ENCODE measurements at places on chromosomes 16 and 17. TPM values are rescaled to one million over a fixed set of nuclear protein-coding genes. Genes with fewer than 3 reads are reported as not detected.

The NPW gene
- 0.17 TPM for total RNA-seq

The DNAH3 gene
- total RNA-seq, result not detected

The SLC9A5 gene
- 1.2 TPM for total RNA-seq

The VMO1 gene
- total RNA-seq, result 0.51 TPM

GRCh38 chr17:17417718-17418181 is 59.0 kb upstream of the MED9 start:
- no peak for DNase-seq

DNA sequence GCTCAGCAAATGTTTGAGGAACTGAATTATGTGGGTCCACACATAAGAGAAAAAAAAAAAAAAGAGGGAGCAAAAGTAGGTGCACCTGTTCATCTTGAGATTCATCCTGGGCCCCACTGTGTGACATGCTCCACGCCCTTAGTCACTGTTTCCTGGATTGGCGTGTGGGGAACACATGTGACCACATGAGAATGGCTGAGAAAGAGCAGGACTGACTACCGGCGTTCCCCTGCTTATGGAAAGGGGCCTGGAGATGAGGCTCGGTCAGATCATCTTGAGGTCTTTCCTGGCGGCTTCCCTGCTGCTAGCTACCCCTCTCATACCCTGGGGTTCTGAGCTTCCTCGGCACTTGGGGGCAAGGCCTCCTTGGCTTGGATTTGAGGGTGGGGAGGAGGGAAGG is 3.9 kb downstream of the DEXI start:
- peak; percentile 50 for DNase-seq

DNA sequence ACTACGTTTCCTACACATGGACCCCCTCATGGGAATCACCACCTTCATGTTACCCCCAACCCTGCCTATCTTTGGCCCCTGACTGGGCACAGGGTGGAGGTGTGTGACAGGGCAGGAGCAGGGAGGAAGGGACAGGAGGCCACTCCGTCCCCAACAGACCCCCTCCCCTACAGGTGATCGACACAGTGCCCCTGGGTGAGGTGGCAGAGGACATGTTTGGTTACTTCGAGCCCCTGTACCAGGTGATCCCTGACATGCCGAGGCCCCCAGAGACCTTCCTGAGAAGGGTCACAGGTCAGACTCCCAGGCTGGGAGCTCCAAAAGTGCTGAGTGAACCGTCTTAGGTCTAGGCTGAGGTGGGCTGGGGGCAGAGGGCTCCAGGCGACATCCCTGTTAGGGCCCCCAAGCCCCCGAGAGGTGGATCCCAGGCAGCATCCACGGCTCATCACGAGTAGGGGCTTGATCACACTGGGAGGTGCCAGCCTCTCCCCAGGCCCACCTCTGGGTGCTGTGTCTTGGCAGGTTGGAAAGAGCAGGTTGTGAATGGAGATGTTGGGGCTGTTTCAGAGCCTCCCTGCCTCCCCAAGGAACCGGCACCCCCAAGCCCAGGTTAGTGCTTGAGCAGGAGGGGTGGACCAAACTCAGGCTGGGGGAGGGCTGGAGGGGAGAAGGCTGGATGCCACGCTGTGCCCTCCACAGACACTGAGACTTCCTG is 1.5 kb downstream of the ACBD4 start:
- no peak for DNase-seq

DNA sequence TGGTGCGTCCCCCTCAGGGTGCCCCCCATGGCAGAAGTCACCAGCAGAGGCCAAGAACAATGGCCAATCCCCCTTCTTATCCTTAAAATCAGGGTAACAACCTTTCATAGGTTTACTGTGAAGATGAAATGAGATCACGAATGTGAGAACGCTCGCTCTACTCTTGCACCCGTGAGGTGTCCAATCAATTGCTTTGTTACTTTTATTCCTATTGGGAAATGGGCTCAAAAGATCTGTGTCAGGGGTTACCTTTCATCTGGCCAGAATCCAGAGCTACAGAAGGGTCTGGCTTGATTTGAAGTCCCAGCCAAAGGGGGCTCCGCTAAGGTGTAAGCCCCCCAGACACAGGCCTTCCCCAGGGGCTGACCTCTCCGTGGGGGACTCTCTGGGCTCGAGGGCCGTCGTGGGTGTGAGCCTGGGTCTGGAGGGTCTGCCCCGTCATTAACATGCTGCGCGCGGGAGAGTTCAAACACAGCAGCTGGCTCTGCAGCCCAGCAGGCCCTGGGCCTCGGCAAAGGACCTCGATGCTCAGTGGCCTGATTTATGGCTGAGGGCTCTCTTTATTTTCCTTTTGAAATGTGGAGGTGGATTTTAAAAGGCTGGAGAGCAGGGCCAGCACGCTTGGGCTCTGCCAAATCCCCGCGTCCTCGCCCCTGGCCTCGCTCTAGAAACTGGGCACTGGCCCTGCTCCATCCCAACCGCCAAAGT is 10.4 kb downstream of the ABR start:
- DNase-seq, result no peak

GRCh38 chr16:24208710-24209109 is 47.4 kb upstream of the CACNG3 start:
- DNase-seq, result no peak
